Spleen (tissue), 13 donors: ENCODE measurements at places on chromosomes 11 and 22. TPM values are rescaled to one million over a fixed set of nuclear protein-coding genes. Genes with fewer than 3 reads are reported as not detected.

LDHA gene
- polyA plus RNA-seq, result 139 TPM

NEU3 gene
- polyA plus RNA-seq, result 3.2 TPM

DUSP8 gene
- polyA plus RNA-seq, result 3.2 TPM

NLRP14 gene
- not detected for polyA plus RNA-seq

TRIM51 gene
- not detected for polyA plus RNA-seq

CTSW gene
- polyA plus RNA-seq, result 5.6 TPM

NCF4 gene
- polyA plus RNA-seq, result 116 TPM

SYT12 gene
- polyA plus RNA-seq, result 0.02 TPM

UPK3A gene
- polyA plus RNA-seq, result 2.4 TPM

OR2AT4 gene
- not detected for polyA plus RNA-seq

KIAA1671 gene
- 1.0 TPM for polyA plus RNA-seq

LGALS12 gene
- polyA plus RNA-seq, result 0.24 TPM

ENTHD1 gene
- polyA plus RNA-seq, result 0.14 TPM

LRRC56 gene
- 2.2 TPM for polyA plus RNA-seq

CAPN5 gene
- polyA plus RNA-seq, result 0.96 TPM

ZDHHC13 gene
- 8.2 TPM for polyA plus RNA-seq

ADM2 gene
- 0.74 TPM for polyA plus RNA-seq

C11orf16 gene
- not detected for polyA plus RNA-seq

SHISA8 gene
- polyA plus RNA-seq, result 1.2 TPM

SAA2 gene
- 0.19 TPM for polyA plus RNA-seq

EML3 gene
- polyA plus RNA-seq, result 51.0 TPM

FOSL1 gene
- polyA plus RNA-seq, result 0.59 TPM

CASP5 gene
- 2.0 TPM for polyA plus RNA-seq

USP2 gene
- 0.58 TPM for polyA plus RNA-seq

KDM4E gene
- polyA plus RNA-seq, result not detected

KDELR3 gene
- polyA plus RNA-seq, result 1.2 TPM

RCOR2 gene
- 0.07 TPM for polyA plus RNA-seq

ALDH3B2 gene
- polyA plus RNA-seq, result not detected

CPT1A gene
- polyA plus RNA-seq, result 18.0 TPM

SCO2 gene
- 12.0 TPM for polyA plus RNA-seq

TEX12 gene
- 0.57 TPM for polyA plus RNA-seq

PNPLA3 gene
- 0.32 TPM for polyA plus RNA-seq

CRKL gene
- polyA plus RNA-seq, result 12.2 TPM

SCGB1C1 gene
- polyA plus RNA-seq, result not detected
